Hair follicular keratinocyte (primary cell): ENCODE measurements at places on chromosomes 1 and 21. TPM values are rescaled to one million over a fixed set of nuclear protein-coding genes. Genes with fewer than 3 reads are reported as not detected.

Gene GFI1
- total RNA-seq, result 0.08 TPM in 1 of 2 replicates, not detected in the other

Gene SH2D5
- 77.1 and 90.8 TPM in 2 replicates for total RNA-seq

Gene SPATA6
- 0.34 and 1.2 TPM in 2 replicates for total RNA-seq

Gene FCGR1A
- total RNA-seq, result not detected in 2 replicates

Gene ZFYVE9
- total RNA-seq, result 23.2 and 39.7 TPM in 2 replicates

Gene TNN
- not detected in 2 replicates for total RNA-seq

Gene YARS1
- 140 and 159 TPM in 2 replicates for total RNA-seq

Gene SLC44A3
- 1.5 and 2.5 TPM in 2 replicates for total RNA-seq

Gene CNR2
- not detected in 2 replicates for total RNA-seq

Gene PLD5
- total RNA-seq, result 3.3 and 10.5 TPM in 2 replicates

Gene KIF2C
- 16.5 and 56.2 TPM in 2 replicates for total RNA-seq

Gene C1QC
- not detected in 2 replicates for total RNA-seq

Gene FMO3
- total RNA-seq, result not detected in 2 replicates

Gene GPR25
- not detected in 2 replicates for total RNA-seq

Gene ADCY10
- total RNA-seq, result 0.15 and 0.86 TPM in 2 replicates

Gene TMEM240
- not detected in 2 replicates for total RNA-seq

Gene LCE1C
- total RNA-seq, result 1.1 and 9.9 TPM in 2 replicates

Gene DCST2
- total RNA-seq, result not detected in 2 replicates

Gene OR2L2
- not detected in 2 replicates for total RNA-seq

Gene SHE
- total RNA-seq, result under 0.01 TPM in 1 of 2 replicates, not detected in the other

Gene TMEM82
- total RNA-seq, result not detected in 2 replicates

Gene KRTAP6-1
- not detected in 2 replicates for total RNA-seq

Gene FCER1G
- 0.70 TPM in 1 of 2 replicates, not detected in the other for total RNA-seq

Gene TNFRSF14
- total RNA-seq, result 10.3 and 15.1 TPM in 2 replicates

Gene IFI44
- total RNA-seq, result 2.4 and 7.9 TPM in 2 replicates

Gene C1orf105
- not detected in 2 replicates for total RNA-seq

Gene RAB25
- 66.7 and 81.8 TPM in 2 replicates for total RNA-seq

Gene S100A7A
- under 0.01 TPM in 1 of 2 replicates, not detected in the other for total RNA-seq

Gene ZMYM1
- 15.3 and 18.4 TPM in 2 replicates for total RNA-seq

Gene BMP8B
- 0.04 and 0.08 TPM in 2 replicates for total RNA-seq

Gene LYST
- 6.8 TPM in 2 replicates for total RNA-seq

Gene MR1
- total RNA-seq, result 17.0 and 22.5 TPM in 2 replicates

Gene HES3
- total RNA-seq, result not detected in 2 replicates

Gene INAVA
- total RNA-seq, result 40.7 and 63.9 TPM in 2 replicates

Gene TNFRSF8
- total RNA-seq, result 0.04 TPM in 1 of 2 replicates, not detected in the other

Gene GJA8
- not detected in 2 replicates for total RNA-seq

Gene HTR6
- total RNA-seq, result not detected in 2 replicates

Gene TMEM125
- 3.0 and 4.3 TPM in 2 replicates for total RNA-seq

Gene REN
- total RNA-seq, result not detected in 2 replicates

Gene LENEP
- total RNA-seq, result not detected in 2 replicates

Gene TMEM63A
- total RNA-seq, result 7.6 and 11.7 TPM in 2 replicates

Gene AGT
- not detected in 2 replicates for total RNA-seq

Gene NUDT4B
- total RNA-seq, result 21.9 and 27.3 TPM in 2 replicates

Gene FHL3
- 17.1 and 19.5 TPM in 2 replicates for total RNA-seq

Gene FCRL6
- not detected in 2 replicates for total RNA-seq

Gene OR2T33
- total RNA-seq, result not detected in 2 replicates

Gene EFHD2
- 132 and 167 TPM in 2 replicates for total RNA-seq

Gene LRRC71
- not detected in 2 replicates for total RNA-seq

Gene RHD
- total RNA-seq, result not detected in 2 replicates
